ENCODE measurements at places on chromosomes 12 and 14.

DNA sequence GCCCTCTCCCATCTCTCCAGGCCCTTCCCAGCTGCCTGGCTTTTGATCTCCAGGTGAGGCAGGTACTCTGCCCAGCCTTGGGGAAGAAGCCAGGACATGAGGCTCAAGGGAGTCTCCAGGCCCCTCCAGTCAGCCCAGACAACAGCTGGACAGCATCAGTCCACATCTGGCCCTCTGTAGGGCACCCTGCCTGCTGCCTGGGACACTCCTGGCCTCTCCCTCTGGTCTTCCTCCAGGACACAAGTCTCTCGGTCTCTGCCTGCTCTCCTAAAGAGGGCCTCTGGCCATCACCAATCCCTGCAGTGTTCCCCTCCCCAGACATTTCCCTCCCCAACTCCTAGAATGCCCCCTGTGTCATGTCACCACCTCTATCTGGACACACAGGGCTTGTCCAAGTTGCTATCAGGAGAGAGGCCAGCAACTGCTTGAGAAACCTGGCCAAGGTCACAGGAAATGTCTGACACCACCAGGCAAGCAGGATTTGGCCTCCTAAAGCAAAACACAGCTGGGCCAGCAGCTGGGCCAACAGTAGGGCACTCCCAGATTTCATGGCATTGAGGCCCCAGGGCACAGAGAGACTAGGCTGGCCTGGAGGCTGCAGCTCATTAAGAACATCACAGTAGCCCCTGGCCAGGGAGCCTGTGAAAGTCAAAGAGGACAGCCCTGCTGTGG lies 29.0 kb downstream of the LTBP2 start:
- DNase-seq, result no peak

DNA sequence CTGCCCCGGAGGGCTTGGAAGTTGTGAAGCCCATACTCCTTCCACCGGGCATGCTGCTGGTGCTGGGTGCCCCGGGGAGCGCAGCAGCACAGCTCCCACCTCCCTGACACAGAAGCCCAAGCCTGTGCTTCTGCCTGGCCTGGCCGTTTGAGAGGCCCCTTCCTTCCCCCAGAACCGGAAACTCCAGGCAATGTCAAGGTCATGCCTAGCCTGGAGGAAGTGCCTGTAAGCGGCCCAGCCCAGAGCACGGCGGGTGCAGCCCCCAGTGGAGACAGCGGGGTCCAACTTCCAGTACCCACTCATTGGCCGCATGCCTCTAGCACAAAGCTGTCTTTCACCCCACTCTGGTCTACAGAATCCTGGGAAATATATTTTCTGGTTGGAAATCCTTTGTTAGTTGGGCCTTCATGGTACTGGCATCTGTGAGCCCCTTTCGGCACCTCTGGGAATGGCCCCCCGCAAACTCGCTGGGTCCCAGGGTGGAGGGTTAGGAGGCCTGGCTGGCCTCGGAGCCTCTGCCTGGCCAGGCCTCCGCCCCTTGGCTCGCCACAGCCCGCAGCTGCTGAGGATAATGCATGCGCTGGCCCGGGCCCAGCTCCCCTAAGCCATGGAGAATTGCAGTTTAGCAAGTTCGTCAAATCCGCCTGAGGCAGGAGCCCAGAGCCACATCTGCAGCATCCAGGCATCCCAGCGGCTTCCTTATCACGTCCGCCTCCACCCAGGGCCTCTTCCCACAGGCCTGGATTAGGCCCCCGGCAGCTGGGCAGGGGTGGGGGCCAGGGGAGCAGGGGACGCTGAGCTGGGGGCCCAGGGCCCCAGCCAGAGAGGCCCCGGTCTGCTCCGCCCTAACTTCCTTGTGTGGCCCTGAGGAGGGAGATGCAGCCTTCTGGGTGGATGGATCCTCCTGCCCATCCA lies 48.9 kb upstream of the DLK1 start:
- peak; percentile 44 for DNase-seq

GRCh38 chr12:124053851-124054250 lies 80.8 kb downstream of the ZNF664 start:
- DNase-seq, result peak; percentile 40

DNA sequence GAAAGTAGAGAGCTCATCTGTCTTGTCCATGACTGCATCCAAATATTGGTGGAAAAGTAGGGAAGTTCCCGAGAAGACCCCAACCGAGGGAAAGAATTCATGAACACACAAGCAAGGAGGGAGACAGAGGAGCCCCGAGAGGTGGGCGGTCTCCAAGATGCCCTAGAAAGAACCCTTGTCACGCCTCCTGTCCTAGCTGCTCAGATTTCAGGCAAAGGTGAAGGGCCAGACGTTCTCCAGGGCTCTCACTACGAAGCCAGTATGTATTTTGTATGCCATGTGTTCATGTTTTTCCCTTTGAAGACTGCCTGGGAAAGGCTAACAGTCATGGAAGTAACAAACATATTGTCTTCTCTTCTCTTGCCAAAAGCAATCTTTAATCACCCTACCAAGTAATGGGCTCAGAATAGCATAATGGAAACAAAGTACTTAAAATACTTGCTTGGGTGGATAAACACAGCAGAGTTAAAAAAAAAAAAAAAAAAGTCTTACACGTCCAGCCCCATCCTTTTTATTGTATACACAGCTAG lies 99.2 kb upstream of the TBX3 start:
- no peak for DNase-seq

- peak; percentile 62 for DNase-seq
These were observed 48.8 kb downstream of the SLC38A1 start for GRCh38 chr12:46219877-46220655.

DNA sequence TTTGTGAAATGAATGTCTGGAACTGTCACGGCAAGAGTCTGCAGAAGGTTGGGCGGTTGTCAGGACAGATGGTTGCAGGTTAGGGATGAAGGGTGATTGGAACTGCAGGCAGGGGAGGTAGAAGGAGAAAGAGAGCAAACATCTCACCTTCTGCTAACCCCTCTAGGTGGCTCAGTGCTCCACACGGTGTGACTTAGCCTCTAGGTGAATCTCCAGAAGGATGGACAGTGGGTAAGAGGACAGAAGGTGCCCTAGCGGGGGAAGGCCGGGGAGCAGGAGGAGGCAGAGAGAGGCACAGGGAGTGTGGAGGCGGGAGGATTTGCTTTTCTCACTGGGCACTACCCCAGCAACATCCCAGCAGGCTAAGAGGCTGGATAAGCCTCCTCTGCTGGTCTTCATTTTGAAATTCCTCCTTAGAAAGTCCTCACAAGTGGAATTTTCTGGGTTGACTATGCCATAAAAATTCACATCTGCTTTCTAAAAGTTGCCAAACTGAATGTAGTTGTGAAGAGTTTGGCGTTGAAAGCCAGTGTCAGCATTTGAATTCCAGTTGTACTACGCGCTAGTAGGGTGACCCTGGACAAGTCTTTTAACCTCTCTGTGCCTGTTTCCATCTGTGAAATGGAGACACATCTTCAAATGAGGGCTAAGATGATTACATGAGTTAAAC lies 10.7 kb upstream of the GPR68 start:
- DNase-seq, result no peak

- DNase-seq, result no peak
These were observed 128.5 kb upstream of the RGS6 start for GRCh38 chr14:71803539-71804260.

- no peak for DNase-seq
These were observed 204.5 kb downstream of the SLC15A4 start for GRCh38 chr12:128619263-128619662.

GRCh38 chr14:58639842-58640484 lies 2.2 kb downstream of the DACT1 start:
- peak; percentile 55 for DNase-seq

DNA sequence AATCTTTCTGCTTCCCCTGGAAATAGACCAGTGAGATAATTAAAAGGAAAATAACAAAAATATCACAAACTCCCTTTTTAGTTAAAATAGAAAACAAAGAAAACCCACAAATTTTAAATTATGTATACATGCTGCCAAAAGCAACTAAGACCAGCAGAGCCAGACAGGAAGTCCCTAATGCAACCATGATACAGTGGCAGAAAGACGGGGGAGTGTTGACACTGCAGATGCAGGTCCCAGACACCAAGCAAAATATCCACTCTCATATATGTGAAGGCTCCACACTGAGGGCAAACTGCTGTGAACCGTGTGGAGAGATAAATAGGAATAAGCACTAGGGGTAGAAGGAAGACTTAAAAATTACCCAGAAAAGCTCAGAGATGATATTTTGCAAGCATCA lies 401.0 kb downstream of the BTG1 start:
- DNase-seq, result no peak

DNA sequence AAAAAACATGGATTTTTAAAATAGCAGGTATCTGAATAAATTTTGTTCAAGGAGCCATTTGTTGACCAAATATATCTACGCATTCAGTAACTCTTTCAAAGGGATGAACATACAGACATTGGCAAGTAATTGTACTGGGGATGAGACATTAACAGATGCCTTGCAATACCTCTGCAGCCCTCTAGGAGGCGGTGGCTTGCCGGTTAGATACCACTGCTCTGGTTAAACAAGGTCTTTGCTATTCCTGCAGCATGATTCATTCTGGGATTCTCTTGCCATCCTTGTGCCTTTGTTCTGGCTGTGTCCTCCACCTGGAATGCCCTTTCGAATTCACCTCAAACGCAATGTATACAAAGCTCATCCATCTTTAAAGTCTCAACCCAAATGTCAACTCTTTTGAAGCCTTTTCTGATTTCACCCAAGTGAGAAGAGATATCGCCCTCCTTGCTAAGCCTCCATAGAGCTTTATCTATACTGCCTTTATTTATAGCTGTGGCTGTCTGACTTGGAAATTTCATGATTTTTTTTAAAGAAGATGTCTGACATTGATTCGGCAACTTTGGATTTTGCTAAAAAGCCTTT lies 131.0 kb upstream of the SRRM4 start:
- peak; percentile 1 for DNase-seq

DNA sequence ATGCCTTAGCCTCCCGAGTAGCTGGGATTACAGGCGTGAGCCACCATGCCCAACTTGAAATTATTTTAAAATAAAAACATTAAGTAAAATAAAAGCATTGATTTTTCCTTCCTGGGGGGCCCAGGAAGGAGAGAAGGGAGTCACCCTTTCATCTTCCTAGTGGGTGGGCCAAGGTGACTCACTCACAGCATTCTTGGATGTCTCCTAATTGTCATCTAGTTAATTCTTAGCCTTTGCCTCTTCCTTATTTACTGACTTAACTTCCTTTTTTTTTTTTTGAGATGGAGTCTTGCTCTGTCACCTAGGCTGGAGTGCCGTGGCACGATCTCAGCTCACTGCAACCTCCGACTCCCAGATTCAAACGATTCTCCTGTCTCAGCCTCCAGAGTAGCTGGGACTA lies 29.2 kb downstream of the TMEM120B start:
- DNase-seq, result no peak

DNA sequence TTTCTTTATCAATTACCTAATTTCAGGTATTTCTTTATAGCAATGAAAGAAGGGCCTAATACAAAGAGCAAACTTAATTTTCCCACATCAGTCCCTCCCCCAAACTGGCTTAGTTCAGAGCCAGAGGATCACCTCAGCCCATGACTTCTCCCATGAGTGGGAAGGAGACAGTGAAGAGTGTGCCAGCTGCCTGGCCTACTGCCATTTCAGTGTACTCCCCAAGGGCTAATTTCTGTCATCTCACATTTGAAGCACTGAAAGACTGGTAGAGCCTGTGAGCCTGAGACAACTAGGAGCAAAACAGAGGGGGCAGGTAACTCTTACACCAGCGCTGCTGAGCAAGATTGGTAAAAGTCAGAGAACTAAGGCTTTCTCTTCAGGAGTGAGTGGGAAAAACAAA lies 29.1 kb upstream of the ADAM20 start:
- no peak for DNase-seq

- no peak for DNase-seq
These were observed 34.0 kb downstream of the MNAT1 start for GRCh38 chr14:60768602-60769001.

GRCh38 chr14:92473969-92474535 lies 39.5 kb upstream of the RIN3 start:
- no peak for DNase-seq

- no peak for DNase-seq
These were observed 50.1 kb downstream of the PHLDA1 start for GRCh38 chr12:75981247-75982168.

GRCh38 chr14:29820785-29821184 lies 106.9 kb downstream of the PRKD1 start:
- no peak for DNase-seq

DNA sequence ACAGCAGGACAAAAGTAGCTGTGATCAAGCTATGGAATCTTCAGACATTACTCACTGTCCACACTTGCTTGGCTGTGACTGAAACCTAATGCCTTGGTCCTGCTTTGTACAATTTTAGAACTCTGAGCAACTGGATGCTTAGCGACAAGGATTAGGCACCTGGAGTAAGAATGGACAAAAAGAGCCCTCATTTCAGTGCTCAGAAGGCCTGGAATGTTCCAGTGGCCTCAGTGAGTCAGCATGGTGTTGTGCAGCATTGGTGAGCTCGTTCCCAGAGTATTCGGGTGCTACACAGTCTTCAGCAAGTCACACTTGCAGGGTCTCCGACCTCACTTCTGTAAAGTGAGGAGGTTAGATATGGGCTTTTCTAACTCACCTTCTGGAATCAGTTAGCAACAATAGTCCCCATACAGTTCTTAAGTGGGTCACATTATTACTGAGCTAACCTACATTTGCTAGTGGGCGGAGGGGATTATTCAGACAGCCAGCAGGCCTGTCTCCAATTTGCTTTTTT lies 108.0 kb upstream of the MDM1 start:
- no peak for DNase-seq

DNA sequence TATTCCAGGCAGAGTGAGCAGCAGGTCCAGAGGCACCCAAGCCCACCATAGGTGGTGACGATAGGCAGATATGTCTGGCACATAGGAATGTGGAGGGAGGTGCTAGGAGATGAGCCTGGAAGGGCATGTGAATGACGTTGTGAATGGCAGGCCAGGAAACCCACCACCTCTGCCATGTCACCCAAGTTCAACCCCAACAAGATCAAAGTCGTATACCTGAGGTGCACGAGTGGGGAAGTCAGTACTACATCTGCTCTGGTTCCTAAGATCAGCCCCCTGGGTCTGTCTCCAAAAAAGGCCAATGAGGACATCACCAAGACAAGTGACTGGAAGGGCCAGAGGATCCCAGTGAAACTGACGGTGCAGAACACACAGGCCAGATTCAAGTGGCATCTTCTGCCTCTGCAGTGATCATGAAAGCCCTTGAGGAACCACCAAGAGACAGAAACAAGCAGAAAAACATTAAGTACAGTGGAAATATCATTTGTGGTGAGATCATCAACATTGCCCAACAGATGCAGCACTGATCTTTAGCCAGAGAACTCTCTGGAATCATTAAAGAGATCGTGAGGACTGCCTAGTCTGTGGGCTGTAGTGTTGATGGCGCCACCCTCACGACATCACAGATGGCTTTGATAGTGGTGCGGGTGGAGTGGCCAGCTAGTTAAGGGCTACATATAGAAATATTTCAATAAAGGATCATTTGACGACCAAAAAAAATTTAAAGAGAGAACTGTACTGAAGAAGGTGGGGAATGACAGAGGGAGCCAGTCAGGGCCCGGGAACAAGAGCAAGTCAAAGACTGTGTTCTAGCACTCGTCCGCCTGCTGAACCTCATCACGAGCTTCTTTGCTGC lies 99.7 kb downstream of the ZFP36L1 start:
- no peak for DNase-seq

- DNase-seq, result no peak
These were observed 10.0 kb downstream of the ANKRD9 start for GRCh38 chr14:102499401-102500157.
